Naive thymus-derived CD4-positive, alpha-beta T cell (primary cell): ENCODE measurements at places on chromosomes 3 and 15.

- no peak for DNase-seq
These were observed 11.7 kb upstream of the PRR23B start for GRCh38 chr3:139032326-139033002.

DNA sequence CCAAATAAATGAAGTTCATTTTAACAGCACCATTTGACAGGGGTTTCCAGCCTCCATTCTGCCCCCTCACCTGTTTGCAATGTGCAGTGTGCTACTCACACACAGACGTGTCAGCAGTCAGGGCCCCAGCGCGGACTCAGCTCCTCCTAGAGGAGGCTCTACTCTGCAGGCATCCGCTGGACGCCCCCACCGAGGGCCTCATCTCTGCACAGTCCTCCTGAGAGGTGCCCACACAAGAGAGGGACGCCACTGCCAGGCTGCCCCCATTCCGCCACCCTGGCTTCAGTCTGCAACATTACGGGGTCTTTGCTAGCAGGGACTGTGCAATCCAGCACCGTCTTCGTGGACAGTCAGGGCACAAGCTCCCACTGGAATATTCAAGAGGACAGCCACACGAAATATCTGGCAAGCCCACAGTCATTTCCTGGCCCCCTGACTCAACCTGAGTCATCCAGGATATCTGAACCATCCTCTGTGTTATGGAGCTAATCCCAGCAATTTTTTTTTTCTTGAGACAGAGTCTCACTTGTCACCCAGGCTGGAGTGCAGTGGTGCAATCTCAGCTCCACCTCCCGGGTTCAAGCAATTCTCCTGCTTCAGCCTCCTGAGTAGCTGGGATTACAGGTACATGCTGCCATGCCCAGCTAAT lies 255.0 kb downstream of the OCA2 start:
- no peak for DNase-seq

DNA sequence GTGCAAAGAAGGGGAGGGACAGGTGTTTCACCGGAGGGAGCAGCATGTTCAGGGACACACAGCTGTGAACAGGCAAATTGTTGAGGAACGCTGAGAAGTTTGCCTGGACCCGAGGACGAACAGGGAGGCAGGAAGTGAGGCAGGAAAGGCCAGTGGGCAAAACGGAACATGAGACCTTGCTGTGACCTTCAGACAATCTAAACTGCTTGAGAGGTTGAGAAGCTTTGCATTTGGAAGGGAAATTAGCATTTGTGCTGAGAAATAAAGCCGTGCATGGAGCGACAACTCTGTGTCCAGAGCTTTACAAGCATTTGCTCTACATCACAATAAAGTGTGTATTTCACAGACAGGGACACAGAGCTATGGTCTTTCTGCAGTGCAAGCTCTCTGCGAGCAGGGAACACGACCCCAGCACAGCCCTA lies 47.9 kb downstream of the CDC25A start:
- no peak for DNase-seq

- no peak for DNase-seq
These were observed 165.6 kb downstream of the PLD1 start for GRCh38 chr3:171644681-171645080.

DNA sequence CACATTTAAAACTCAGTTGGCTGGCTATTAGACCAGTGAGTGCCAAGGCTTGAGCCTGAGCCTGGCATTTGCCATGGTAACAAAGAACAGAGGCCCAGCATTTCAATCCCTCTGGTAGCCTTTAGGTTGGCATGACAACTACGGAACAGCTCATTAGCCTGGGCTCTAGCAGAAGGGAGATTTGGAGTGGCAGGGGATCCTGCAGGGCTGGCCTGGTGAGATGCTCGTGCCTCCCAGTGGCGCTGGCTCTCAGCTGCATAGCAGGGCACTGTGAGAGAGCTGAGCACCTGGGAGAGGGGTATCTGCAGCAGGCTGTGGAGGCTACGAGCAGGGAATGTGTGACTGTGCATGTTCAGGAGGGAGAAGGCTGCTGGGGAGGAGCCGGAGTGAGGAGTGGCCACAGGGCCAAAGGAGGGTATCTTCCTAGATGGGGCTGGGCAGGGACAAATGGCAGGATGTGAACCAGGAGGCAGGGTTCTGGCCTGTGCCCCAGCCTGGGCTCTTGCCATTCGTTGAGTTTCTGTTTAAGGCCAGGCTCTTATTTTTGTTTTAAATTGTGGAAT lies 5.6 kb upstream of the ABTB1 start:
- no peak for DNase-seq

DNA sequence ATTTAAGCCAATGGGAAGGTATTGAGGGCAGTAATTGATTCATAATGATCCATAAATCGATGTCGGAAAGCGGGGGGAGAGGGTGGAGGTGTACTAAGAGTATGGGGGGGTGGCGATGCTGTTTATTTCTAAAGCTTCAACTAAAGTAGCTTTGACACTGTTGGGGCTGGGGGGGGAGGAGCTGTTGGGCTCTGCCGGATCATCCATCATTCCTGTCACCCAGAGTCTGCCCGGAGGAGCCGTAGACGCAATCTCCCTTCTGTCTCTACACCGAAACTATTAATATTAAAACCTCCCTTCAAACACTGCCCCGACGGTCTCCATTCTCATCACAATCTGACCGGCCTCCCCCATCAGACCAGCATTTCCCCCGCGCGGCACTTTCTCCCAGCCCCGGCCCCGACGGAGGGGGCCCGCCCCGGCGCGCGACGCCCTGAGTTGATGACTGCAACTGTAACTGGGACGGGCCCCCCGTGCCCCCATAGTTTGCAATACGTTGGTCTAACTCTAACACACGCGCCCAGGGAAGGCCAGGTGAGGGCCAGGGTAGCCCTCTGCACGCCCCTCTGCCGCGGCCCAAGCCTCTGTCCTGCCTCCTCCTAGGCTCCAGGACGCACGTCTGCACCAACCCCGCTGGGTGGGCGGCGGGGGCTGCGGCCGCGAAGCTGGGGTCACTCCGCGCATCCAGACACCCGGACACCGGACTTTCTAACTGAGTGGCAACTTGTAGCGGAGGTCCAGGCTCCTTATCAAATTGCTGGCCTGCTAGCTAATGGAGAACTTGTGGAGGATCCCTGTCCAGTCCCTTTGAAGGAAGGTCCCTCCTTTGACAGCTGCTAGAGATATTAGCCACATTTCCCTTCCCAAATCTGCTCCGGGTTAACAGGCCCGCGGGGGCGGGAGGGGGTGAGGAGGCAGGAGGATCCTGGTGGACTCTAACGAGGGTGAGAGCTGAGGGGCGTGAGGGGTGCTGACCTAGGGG lies 212.0 kb downstream of the MEIS2 start:
- DNase-seq, result no peak

DNA sequence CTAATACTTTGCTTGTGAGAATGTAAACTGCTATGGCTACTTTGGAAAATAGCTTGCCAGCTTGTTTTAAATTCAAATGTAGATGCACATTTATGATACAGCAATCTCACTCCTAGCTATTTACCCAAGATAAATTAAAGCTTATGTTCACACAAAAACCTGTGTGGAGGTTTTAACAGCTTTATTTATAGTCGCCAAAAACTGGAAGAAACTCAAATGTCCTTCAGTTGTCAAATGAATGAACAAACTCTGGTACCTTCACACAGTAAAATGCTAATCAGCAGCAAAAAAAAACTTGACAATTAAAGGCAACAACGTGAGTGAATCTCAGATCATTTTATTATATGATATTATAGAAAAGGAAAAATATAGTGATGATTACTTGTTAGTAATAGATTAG lies 248.6 kb upstream of the NECTIN3 start:
- no peak for DNase-seq

DNA sequence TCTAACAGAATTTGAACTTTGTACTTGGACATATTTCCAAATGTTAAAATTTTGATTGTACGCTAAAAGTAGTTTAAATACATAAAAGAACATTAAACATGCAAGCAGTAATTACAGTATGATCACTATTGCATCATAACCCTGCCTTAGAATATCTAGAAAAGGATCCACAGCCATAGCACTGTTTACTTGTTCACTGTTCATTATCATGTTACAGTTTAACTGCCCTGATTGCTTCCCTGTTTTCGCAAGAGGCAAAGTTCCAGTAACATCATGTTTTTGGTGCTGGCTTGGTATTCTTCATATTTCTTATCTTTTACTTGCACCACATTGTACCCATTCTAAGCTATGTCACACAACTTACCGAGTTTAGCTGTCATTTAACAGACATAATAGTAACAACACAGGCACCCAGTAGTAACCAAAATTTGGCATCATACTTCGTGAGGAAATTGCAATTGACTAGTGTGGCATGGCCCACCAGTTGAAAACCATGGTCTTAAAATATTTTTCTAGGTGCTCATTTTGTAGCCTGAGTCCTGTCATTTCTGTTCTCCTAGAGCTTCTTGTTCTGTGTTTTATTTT lies 13.3 kb upstream of the TMEM87A start:
- DNase-seq, result no peak

GRCh38 chr3:157075693-157076420 lies 84.1 kb downstream of the CCNL1 start:
- DNase-seq, result no peak

DNA sequence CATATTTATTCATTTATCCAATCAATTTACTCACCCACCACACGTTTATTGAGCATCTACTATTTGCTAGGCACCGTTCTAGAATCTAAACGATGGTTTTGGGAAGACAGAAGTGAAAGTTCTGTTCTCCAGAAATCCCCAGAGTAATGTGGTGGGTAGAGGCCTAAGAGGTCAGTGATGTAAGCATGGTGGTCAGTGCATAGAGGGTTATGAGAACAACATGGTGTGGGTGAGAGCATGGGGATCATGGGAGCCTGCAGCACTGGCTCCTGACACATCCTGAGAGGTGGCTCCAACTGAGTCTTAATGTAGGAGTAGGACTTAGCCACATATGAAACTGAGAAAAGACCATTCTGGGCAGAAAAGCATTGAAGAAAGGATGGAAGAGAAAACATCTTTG lies 85.3 kb upstream of the TNFAIP8L3 start:
- no peak for DNase-seq

GRCh38 chr3:5096336-5097008 lies 25.6 kb upstream of the ARL8B start:
- no peak for DNase-seq

DNA sequence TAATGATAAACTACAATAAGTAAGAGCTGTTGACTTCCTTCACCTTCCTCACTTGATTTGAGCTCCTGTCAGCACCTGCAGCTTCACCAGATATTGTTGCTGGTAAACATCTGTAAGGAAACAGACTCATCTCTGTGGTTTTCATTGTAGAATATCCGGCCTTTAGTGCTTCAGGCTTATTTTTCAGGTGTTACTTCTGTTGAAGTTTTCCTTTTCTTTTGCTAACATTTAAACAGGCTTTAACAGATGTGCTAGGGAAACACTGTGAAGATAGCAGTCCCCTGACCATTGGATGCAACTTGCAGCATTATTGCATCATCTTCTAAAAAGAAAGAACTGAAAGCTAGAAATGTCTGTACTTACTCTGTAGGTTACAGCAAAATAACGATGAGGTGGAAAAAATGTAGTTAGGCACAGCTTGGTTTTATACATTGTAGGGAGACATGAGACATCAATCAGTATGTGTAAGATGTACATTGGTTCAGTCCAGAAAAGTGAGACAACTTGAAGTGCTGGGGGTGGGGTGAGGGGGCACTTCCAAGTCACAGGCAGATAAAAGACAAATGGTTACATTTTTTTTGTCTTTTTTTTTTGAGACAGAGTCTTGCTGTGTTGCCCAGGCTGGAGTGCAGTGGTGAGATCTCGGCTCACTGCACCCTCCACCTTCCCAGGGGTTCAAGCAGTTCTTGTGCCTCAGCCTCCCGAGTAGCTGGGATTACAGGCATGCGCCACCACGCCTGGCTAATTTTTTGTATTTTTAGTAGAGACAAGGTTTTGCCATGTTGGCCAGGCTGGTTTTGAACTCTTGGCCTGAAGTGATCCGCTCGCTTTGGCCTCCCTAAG lies 10.2 kb downstream of the EDEM1 start:
- peak; percentile 67 for DNase-seq

- no peak for DNase-seq
These were observed 17.1 kb downstream of the SLC9A9 start for GRCh38 chr3:143831208-143831607.

- no peak for DNase-seq
These were observed 163.6 kb downstream of the ECT2 start for GRCh38 chr3:172913911-172914655.

DNA sequence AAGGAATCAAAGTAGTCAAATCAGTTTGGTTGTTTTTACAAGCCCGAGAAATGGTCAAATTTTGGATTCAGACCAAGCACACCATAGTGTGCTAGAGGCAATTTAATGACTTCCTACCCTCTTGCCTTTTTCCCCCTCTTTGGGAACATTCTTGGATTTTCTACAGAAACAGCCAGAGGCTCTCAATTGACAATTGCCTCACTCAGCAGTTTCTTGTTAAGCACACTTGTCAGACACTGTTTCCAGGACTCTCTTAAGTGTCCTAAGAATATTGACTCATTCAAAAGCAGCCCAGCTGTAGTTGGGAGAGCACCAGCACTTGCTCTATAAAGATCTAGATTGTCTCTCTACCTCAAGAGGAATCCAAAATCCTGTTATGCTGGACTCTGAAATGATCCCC lies 1.5 kb upstream of the SLC35G2 start:
- no peak for DNase-seq

- no peak for DNase-seq
These were observed 11.6 kb upstream of the TFRC start for GRCh38 chr3:196093317-196094111.

- DNase-seq, result no peak
These were observed 14.1 kb upstream of the EDC3 start for GRCh38 chr15:74709892-74710291.

- DNase-seq, result no peak
These were observed 8.4 kb upstream of the SPESP1 start for GRCh38 chr15:68921926-68922325.

GRCh38 chr3:195873281-195873887 lies 35.0 kb downstream of the TNK2 start:
- DNase-seq, result no peak

- DNase-seq, result no peak
These were observed 53.7 kb upstream of the GYG1 start for GRCh38 chr3:148937467-148938255.

DNA sequence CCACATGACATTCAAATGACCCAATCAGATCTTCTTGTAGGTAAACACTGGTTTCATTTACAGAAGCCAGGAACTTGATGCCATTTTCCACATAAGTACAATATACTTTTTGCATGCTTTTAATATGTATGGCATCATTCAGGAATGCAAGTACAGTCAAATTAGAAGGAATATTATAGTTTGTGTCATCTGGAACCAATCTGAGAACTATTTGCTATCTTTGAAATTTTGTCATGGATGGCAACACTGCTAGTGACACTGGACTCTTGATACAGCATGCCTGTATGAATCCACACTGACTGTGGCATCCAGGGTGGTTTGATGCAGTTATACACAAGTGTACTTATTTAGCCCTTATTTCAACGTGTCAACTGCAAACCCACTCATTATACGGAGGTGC lies 141.6 kb downstream of the EBLN2 start:
- DNase-seq, result no peak
